ENCODE measurements at places on chromosomes 13 and 19.

DNA sequence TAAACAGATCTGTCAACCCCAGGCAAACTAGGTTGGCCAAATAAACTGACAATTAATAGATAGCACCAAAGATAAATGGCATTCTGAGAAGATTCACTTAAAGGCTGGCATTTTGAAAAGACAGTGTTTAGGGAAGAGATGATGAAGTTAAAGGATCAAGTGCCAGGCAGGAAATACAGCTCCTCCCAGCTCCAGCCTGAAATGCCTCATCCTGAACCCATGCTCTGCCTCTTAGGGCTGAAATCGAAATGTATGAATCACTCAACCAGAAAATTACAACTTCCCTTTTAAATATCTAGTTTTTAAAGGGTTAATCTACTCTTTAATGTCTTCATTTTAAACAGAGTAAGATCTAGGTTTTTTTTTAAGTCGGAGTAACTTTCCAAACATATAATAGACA lies 171.2 kb upstream of the UBL3 start:
- DNase-seq: no peak

GRCh38 chr19:13010992-13011652 lies 15.8 kb downstream of the NFIX start:
- no peak for DNase-seq

- no peak for DNase-seq
Measured at GRCh38 chr19:43623889-43624670, 4.7 kb upstream of the ZNF428 start.

GRCh38 chr13:111515635-111516034 lies 195.2 kb downstream of the TEX29 start:
- no peak for DNase-seq

- no peak for DNase-seq
Measured at GRCh38 chr13:41361491-41361890, 50.4 kb downstream of the NAA16 start.

DNA sequence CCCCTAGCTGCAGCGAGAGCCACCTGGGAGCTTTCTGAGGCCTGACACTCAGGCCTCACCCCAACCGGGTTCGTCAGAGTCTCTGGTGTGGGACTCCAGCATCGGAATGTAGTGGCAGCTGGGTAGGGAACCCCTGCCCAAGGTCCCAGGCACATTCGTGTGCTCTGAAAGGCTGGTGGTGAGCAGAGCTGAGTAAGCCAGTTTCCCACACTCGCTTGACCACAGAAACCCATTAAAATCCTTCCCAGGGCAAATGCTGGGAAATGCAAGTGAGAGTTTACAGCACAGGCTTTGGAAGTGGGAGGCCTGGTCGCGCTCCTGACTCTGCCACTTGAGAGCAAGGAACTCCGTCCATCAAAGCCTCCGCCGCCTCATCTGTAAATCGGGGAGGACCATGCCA lies 4.2 kb downstream of the TRAPPC6A start:
- DNase-seq: no peak

- DNase-seq: no peak
Measured at GRCh38 chr13:20473888-20474287, 51.8 kb downstream of the CRYL1 start.

DNA sequence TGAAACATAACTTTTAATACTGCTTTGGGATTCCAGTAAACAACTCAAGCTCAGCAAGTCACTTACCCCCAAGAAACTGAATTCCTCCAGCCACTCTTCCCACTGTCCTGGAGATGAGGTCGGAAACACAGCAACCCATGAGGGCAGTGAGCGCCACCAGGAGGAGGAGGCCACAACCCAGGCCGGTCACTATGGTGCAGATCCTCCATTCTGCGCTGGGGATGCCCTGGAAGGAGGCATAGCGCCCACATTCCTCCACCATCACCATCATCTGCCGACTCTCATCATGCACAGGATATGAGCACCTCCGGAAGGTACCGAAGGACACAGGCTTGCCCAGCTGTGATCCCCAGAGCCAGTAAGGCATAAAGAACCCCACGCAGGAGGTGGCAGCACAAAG lies 2.2 kb downstream of the LHFPL6 start:
- DNase-seq: no peak

DNA sequence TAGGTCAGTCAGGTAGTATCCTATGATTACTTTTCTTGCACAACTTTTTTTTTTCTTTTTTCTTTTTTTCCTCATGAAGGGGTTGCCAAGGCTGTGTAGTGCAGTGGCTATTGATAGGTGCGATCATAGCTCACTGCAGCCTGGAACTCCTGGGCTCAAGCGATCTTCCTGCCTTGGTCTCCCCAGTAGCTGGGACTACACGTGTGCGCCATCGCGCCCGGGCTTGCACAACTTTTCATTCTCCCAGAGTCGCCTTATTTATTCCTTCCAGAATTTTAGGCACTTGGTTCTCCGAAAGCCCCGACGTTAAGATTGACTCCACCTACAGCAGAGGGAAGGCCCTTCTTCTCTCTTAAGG lies 867 bp upstream of the ZNF613 start:
- no peak for DNase-seq

DNA sequence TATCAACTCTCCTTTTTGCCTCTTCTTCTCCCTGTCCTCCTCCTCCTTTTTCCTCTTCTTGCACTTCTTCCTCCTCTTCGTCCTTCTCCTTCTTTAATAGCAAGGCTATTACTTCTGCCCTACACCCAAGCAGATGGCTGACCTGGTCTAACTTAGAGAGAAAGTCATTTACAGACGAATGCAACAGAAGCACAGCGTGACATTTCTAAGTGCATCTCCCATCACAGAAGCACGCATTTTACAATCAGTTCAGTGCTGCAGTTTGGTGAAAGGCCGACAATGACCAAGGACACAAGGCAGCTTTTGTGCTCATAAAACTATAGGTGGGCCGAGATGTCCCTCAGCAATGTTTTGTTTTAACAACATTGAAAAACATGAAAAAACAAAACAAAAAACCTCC lies 231.5 kb downstream of the FGF14 start:
- DNase-seq: no peak

GRCh38 chr19:14218620-14219330 lies 12.8 kb upstream of the ADGRL1 start:
- no peak for DNase-seq

- no peak for DNase-seq
Measured at GRCh38 chr19:10823690-10824089, 12.3 kb downstream of the TMED1 start.

GRCh38 chr13:29920025-29920643 lies 69.7 kb upstream of the UBL3 start:
- no peak for DNase-seq

DNA sequence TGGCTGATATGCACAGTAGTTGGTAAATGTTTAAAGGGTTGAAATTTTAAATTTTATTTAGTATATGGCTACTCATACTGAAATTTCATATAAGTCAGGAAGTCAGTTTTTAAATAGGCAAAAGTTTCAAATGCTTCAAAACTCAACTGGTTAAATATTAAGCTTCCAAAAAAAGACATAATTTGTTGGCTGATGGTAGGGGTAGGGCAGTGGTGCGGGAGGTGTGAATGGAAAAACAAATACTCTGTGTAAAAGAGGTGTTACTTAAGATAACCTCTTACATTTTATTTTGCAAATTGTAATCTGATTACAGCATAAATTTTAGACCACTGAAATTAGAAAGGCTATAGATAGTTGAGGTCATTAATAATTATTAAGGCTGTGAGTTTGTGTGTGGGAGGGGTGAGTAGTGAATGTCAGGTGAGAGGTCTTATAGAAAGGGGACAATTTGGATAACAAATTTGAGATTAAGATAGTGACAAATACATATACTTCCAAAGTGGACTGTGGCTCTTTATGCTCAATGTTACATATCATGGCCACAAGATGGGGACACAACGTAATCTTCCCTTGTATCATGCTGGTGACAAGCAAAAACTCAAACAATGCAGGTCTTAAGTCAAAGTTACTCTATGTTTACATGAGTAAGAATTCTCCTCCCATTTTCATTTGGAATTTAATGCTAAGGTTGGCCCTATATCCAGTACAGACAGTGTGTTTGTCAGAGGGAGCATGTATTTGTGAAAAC lies 36.6 kb upstream of the OXGR1 start:
- no peak for DNase-seq

DNA sequence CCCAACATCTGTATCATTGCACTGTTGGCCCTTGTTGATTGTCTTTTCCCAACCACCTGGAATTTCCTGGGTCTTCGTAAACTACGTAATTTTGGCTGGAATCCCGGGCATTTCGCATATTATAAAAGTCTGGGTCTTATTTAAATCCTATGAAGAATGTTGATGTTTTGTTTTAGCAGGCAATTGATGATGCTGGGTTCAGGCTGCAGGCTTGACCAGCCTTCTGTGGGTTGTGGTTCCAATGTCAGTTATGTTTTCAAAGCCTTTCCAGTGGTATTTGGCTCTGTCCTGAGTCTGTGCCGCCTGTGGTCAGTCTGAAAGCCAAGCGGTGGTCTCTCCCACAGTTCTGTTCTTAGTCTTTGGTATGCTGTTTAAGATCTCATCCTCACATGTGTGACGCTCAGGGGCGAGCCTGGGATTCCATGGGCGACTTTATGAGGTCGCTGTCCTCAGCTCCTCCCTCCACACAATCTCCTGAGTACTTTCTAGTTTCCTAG lies 12.4 kb downstream of the SLC35E1 start:
- no peak for DNase-seq

DNA sequence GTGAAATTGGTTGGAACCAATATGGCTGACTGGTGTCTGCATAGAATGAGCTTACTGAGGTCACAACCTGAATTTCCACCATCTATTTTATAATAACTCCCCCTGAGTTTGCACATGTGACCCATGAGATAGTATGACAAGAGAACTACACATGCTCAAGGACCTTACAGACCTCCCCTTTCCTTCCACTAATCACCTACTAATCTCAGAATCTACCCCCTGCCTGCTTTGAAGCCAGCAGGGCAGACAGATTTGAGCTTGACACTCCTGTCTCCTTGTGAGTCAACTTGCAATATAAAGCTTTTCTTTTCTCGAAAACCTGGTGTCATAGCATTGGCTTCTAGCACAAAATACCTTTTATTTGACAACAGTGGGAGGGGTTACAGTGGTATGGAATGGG lies 248.4 kb downstream of the RFC3 start:
- no peak for DNase-seq

GRCh38 chr19:13363954-13364353 lies 142.3 kb downstream of the CACNA1A start:
- DNase-seq: no peak
